ENCODE measurements at places on chromosomes 13 and 19.
A peak's percentile ranks its signal among the peaks of the same experiment; 100 is the strongest.

DNA sequence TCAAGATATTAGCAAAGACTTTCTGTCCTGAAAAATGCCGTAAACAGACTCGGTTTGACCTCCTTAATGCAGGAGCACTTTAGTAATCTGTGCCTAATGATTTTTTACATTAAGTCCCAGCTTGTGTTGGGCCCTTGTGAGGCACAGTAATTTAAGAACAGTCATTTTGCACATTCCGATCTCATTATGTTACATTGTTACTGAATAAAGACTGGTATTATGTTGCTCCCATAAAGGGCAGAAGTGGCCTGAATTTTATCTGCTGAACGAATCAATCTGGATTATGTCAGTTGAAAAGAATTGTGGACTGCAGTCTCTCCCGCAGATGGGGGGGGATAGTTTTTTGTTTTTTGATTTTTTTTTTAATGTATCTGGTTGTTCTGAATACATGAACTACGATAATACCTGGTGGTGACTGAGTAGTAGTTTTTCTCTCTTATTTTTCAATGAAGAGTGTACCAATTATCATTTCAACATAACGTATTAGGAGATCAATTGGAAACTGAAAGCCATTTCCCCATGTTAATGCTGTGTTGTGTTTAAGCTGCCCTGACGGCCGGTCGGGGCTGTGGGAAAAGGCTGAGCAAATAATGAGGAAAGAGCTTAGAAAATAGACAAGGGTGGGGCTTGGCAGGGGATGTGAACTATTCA, 290.2 kb downstream of the ZNF536 start:
- peak; percentile 50 for DNase-seq

- peak; percentile 24 for DNase-seq
Measured at GRCh38 chr13:98033277-98034247, 80.1 kb downstream of the IPO5 start.

DNA sequence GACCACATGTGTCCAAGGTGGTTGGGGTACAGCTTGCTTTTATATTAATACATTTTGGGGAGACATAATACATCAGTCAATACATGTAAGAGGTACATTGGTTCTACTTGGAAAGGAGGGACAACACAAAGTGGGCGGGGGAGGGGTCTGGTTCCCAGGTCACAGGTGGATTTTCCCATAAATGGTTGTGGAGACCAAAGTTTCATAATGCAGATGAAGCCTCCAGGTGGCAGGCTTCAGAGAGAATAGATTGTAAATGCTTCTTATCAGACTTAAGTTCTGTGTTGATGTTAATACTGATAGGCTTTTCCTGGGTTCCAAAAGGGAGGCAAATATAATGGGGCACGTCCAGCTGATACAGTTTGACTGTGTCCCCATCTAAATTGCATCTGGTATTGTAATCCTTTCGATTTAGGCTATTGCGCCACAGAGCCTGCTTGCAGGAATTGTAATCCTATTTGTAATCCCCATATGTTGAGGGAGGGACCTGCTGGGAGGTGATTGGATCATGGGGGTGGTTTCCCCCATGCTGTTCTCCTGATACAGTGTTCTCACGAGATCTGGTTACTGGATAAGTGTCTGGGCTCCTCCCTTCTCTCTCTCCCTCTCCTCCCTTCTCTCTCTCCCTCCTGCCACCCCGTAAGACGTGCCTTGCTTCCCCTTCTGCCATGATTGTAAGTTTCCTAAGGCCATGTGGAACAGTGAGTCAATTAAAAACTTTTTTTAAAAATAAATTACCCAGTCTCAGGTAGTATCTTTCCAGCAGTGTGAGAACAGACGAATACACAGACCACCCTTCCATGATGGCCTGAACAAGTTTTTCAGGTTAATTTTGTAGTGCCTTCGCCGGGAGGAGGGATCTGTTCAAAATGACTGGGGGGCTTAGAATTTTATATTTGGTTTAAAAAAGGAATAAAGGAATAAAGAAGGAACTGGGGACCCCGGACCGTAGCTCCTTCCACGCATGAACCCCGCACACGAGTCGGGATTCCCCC, 44.9 kb downstream of the ZNF823 start:
- DNase-seq, result no peak

- DNase-seq, result no peak
Measured at GRCh38 chr19:39516270-39516669, 1.3 kb downstream of the SELENOV start.

- DNase-seq, result no peak
Measured at GRCh38 chr13:91311491-91311890, 36.0 kb upstream of the MIR17HG start.

DNA sequence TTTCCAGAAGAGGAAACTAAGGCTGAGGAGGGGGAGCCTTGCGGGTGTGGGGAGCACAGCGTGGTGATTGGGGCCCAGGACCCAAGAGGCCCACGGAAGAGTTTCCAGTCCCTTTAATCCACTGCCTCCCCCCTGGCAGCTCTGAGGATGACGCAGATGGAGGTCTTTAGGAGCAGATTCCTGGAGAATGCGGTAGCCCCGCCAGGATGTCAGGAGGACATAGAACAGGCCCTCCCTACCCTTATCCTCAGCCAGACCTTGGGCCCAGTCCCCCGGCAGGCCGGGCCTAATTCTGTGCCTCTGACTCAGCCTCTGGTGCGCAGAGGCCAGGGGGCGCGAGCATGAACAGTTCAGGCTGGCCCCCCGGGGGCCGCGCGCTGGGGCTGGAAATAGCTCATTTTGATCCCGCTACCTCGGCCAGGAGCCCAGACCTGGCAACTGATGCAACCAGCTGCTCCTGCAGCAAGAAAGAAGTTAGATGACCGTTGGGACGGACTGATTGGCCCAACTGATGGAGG, 461 bp upstream of the HSPB6 start:
- no peak for DNase-seq

DNA sequence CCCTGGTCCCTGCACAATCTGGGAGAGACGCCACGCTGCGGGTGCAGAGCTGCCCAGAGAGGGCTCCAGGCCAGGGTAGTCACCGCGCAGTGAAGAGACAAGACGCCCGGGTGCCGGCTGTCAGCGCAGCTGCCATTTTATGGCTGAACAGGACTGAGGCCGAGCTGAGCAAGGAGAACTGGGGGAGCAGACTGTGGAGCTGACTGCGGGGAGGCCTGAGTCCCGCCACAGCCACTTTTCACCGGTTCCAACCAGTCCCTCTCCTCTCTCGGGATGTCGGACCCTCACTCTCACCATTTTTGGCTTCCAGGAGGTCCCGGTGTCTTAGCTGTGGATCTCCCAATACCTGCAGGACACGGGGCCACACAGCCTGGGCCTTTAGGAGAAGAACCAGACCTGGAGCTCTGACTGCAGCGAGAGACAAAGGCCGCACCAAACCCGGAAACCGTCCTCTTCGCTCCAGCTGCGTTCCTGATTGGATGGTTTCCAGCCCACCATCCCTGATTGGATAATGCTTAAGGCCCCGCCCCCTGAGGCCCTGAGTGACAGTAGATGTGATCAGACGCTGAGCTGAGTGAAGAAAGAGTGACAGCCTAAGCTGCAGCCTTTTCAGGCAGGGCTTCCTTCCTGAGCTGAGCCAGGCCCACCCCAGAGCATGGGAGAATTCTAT, at the start of gene ZNF626:
ZNF626 (minus strand) TSS at position 422 of the 670 bp plus-strand sequence; CDS start at position 297, 125 bp downstream.
- DNase-seq, result peak; percentile 52

- DNase-seq, result peak; percentile 6
Measured at GRCh38 chr19:20167020-20167644, at the start of gene ZNF486. Gene ZNF486 (plus strand): TSS chr19:20167214. CDS start chr19:20167331, 117 bp downstream.

DNA sequence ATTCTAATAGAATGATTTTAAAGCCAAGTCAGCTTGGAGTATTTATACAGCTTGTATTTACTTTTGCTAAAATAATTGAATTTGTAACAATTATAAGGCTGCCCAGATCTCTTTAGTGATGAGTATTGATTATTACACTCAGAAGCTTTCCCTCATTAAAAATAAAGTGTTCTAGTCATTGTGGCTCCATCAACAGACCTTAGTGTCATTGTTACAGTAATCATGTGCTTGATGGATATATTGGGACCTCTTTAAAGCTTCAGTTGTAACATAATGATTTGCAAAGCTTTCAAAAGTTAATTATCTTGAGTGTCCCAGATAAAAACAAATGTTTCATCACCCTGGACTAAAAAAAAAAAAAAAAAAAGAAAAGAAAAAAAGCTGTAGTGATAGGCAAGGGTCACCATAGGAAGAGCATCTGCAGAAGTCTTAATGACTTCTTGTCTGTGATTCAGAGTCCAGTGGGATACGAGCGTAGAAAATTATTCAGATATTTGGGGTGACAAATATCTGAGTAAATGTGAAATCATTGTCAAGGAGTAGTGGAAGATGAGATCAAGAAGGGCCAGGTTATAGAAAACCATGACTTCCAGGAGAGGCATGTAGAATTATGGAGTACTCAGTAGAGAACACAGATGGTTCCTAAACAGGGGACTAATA, 369.6 kb downstream of the DCT start:
- DNase-seq, result no peak

DNA sequence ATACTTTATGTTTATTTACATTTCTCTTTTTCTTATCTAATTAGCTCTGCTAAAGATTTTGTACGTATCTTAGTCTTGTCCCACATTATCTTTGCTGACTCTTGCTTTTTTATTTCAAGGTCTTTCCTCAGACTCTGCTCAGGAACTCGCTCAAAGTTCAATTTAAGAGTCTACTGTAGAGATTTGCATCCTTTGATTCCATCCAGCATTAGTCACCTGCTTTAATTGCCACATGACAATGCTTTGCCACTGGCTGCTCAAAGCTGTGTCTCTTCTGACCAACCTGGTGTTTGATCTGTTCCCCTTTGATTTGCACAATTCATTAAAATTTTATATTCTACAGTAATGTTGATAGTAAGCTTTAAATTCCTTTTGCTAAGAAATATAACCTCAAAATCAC, 157.9 kb upstream of the FREM2 start:
- DNase-seq, result no peak

DNA sequence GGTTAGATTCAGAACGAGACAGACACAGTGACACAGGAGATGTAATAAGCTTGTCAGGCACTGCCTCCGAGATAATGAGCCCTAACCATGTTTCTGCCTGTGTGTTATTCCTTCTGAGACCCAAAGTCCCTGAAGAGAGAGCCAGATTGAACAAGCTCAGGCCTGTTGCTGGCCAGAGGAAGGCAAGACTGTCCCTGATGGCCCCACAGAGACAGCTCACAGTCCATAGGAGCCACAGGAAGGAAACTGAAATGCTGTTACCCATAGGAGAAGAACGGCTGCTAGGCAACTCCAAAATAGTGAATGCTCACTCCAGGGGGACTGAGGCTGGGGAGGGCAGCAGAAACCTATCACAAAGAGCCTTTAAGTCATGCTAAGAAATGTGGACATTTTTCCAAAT, 31.8 kb upstream of the RFXAP start:
- DNase-seq, result no peak

DNA sequence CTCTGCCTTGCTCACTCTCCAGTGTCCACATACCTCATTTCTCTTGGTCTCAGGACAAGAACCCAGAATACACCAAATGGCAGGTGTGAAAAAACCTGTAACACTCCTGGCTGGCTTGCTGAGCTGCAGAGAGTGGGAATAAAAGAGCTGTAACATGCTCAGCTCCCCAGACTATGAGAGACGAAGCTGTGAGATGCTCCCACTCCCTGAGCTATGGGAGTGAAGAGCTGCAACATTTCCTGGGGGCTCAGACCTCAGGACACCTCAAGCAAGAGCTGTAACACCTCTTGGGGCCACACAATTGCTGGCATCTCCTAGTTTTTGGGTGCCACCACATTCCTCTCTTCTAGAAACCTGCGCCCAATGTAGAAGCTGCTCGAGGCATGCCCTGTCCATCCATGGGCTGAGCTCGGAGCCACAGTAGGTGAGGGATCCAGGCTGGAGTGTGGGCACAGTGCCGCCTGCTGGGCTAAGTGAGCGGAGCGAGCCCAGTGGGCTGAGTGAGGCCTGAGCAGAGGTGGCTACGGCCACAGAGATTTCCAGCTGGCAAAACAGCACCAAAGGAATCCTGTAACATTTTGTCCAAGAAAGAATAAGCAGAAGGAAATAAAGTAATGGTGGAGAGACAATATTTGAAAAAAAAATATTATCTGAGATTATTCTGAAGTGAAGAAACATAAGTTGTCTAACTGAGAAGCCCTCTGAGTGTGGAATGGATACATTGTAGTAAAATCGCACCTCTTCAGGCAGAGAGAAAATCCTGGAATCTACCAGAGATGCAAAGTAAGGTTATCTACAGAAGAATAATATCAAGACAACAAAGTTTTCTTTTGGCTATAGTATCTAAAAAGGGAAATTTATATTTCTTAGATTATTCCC, 186.2 kb upstream of the PCDH9 start:
- peak; percentile 13 for DNase-seq

GRCh38 chr13:66751691-66752090, 478.4 kb downstream of the PCDH9 start:
- DNase-seq, result no peak

- no peak for DNase-seq
Measured at GRCh38 chr19:58134244-58134643, 16.3 kb downstream of the ZNF329 start.

DNA sequence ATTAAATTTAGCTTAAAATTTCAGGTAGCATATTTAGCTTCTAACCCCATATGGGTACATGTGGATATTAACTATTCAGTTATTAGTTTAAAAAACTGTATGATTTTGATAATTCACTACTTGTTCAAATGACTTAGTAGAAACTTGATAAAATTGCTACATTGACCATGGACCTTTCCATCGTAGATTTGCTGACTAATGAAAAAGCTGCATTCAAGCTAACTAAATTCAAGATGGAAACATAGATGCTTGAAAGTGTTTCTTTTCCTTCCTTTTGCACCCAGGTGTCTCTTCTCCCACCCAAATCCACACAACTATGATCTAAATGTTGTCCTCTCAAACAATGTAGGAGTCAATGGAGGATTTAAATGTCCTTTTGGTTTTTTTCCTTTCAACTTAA, 439.2 kb downstream of the TBC1D4 start:
- no peak for DNase-seq

- peak; percentile 10 for DNase-seq
Measured at GRCh38 chr13:113216254-113217048, 7.0 kb downstream of the CUL4A start.

DNA sequence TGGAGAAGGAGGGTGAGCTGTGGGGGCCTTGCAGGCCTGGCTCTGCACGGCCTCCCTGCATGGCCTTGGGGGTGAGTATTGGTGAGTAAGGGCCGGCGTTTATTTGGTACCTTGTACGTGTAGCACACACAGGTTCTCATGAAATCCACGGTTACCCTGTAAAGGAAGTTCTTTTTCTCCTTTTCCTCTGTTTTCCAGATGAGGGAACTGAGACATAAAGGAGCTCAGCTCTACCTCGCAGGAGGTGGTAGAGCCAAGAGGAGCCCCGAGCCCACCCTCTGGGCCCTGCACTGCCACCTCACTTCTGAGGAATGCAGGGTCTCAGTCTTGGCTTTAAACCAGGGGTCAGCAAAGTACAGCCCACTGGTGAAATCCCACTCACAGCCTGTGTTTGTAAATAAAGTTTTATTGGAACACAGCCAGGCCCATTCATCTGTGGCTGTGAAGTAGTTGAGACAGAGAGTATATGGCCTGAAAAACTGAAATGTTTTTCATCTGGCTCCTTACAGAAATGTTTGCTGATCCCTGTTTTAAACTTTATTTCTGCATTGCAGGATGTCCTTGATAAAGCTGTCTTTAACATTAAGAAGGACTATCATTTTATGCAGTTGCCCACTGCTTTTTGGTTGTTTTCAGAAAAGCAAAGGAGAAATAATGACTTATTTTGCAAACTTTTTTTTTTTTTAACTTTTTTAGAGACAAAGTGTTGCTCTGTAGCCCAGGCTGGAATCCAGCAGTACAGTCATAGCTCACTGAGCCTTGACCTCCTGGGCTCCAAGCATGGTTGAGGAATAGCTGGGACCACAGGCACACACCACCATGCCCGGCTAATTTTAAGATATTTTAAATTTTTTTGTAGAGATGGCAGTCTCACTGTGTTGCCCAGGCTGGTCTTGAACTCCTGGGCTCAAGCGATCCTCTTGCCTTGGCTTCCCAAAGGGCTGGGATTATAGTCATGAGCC, 6.4 kb downstream of the EPN1 start:
- DNase-seq, result no peak

- no peak for DNase-seq
Measured at GRCh38 chr13:99665711-99666110, 164.4 kb downstream of the TM9SF2 start.
